Inflammatory macrophage treated with lipopolysaccharide for 4 hours (primary cell): ENCODE measurements at places on chromosomes 2 and 18.

DNA sequence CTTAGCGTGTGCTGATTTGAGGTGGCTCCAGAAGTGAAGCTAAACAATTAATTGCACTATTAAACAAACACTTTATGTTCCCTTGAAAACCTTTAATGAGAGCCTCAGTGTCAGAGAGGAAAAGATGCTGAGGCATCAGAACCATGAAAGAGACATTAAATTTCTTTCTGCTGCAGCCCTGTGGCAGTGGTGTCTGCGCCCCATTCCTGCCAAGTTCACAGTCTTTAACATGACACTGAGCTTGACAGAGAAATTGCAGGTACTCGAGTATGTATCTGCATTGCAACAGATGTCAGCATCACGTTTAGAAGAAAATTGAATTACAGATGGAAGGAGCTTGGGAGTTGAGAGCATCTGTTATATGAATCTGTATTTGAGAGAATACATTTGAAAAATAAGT lies 111.3 kb upstream of the CREB1 start:
- DNase-seq = no peak

DNA sequence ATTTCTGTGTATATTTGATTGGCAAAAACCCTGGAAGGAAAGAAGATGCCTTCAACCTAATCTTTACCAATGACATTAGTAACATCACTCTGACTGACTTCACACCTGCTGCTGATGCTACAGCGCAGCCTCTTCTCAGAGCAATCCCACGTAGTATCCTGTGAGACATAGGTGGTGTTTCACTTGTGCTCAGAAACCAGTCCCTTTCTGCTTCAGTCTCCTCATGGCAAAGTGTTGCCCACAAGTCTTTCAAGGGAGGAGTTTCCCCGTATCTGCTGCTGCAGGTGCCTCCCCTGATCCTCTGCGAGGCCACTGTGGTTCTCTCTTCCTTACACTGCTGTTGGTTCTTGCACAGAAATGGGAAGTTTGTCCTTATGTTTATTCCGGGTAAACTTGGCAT lies 433.2 kb upstream of the TNP1 start:
- no peak for DNase-seq

- DNase-seq = no peak
Observed at GRCh38 chr18:37188016-37188791, 359.3 kb downstream of the KIAA1328 start.

DNA sequence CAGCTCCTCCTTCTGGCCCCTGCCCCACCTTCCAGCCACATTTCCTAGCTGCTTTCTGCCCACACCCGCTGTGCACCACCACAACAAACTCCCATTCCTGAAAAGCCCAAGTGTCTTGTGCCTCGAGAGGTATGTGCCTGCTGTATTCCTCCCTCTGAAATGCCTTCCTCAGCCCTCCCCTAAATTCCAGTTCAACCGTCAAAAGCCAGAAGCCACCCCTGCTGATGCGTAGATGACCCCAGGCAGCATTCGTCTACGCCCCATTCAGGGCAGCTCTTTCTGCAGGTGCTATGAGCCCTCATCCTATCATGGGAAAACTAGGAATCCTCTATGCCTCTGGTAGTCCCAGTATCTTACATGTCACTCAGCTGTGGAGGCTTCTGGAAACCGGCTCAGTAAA lies 71.7 kb downstream of the DNMT3A start:
- no peak for DNase-seq

GRCh38 chr2:223267160-223267951 lies 215.4 kb downstream of the KCNE4 start:
- DNase-seq = no peak

DNA sequence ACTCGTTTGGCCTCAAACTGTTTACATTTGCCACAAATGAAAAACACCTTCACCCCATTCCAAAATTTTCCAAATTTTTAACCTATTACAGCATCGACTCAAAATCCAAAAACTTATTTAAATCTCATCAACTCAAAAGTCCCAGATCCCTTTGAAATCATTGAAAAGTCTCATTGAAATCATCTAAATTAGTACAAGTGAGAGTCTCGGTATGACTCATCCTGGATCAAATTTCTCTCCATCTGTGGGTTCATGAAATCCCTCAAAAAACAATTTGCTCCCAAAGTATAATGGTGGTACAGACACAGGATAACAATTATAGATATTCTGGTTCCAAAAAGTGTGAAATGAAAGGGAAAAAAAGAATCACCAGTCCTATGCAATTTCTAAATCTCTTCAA lies 65.1 kb downstream of the LRP1B start:
- DNase-seq = no peak

GRCh38 chr18:63236406-63236805 lies 83.2 kb downstream of the BCL2 start:
- peak; percentile 99 for DNase-seq

GRCh38 chr2:42170619-42171395 lies 1.7 kb downstream of the EML4 start:
- DNase-seq = no peak

DNA sequence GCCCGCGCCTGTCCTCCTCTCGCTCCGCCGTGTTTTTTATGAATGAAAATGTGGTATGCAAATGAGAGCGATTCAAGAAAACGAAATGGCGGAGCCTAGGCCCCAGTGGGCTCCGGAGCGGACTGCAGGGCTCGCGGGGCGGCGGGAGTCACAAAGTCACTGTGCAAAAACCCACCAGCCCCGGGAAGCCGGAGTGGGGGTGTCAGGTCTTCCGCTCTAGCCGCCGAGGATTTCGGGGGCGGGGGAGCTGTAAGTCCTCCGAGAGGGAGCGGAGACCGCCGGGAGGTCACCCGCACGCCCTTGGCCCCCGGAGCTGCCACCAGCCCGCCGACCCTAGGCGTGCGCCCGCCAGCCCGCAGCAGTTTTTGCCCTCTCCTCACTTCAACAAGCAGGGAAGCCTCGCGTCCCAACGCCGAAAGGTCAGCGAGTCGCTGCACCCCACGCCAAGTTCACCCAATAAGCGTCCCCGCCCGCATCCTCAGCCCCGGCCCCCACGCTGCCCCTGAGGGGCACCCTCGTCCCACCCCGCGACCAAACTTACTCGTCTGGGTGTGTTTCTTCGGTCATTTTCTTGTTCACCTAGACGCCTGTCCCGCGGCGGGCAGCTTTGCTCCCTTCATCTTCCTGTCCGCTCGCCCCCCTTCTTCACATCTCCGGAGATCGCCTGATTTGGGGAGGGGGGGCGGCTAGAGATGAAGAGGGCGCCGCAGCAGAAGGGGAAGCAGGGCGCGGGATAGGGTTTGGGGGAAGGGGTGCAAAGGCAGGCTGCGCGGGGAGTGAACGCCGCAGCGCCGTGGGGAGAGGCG lies 775 bp downstream of the SPRED2 start:
- DNase-seq = peak; percentile 37

DNA sequence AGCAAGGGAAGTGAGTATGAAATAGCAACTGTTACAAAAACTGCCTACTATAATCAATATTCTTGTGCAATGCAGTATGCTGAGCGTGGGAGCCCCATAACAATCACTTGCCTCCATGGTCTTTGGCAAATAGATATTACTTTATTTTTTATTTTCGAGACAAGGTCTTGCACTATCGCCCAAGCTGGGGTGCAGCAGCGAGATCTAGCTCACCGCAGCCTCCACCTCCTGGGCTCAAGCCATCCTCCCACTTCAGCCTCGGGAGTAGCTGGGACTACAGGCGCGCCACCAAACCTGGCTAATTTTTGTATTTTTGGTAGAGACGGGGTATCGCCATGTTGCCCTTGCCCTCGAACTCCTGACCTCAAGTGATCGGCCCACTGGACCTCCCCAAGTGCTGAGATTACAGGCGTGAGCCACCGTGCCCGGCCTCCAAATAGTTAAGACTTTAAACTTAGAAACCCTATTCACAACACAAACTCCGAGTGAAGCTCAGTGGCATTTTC lies 1.2 kb upstream of the CCNT2 start:
- no peak for DNase-seq

DNA sequence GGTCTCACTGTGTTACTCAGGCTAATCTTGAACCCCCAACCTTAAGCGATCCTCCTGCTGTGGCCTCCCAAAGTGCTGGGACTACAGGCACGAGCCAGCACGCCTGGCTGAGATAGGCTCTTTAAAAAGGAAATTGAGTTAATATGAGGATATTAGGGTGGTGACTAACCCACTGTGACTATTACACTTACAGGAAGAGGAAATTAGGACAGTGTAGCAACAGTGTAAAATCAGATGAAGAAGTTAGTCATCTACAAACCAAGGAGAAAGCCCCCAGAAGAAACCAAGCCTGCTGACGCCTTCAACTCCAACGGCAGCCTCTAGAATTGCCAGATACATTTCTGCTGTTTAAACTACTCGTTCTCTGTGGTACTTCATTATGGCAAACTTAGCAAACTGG lies 711.9 kb downstream of the SUCLG1 start:
- DNase-seq = no peak

DNA sequence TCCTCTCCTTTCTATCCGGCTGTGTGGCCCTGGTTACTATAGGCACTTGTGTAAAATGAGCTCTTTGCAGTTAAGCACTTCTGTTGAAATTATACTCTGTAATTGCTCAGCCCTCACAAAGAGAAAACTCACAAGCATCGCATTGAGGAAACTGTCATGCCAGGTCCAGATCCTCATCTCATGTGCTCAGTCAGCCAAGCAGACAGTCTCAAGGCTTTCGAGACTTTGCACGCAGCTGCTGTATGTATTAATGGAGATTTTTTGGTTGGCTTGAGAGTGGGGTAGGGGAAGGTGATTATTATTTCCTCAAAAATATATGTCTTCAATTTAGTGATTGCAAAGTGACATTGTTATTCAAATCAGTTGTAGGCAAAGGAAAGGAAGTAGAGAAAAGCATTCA lies 33.0 kb upstream of the PHLPP1 start:
- DNase-seq = no peak

DNA sequence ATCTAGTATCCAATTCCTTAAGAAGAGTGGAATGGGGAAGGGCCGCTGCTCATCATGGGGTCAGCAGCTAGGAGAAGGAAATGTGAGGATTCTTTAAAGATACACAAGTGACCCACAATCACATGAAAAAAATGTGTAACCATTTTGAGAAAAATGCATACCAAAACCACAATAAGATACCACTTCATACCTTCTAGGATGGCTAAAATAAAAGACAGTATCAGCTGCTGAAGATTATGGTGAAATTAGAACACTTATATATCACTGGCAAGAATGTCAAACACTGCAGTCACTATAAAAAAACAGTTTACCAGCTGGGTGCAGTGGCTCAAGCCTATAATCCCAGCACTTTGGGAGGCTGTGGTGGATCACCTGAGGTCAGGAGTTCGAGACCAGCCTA lies 67.9 kb downstream of the C2orf74 start:
- DNase-seq = no peak

GRCh38 chr18:13614641-13615288 lies 111.6 kb downstream of the FAM210A start:
- peak; percentile 67 for DNase-seq

DNA sequence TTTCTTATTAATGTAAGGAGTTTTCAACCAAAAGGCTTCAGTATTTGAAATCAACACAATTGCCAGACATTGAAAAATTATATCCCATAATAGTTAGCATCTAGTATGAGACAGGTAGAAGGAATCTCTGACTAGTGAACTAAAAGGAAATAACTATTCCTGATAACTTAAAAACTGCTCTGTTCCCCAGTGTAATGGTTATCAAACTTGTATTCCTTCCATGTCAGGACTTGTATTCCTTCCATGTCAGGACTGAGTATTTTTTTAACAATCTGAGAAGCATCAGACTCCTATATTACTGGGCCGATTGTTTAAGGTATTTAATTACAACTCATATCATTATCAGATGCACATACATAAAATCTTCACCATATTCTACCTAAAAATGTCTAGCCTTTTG lies 238.5 kb downstream of the HNMT start:
- no peak for DNase-seq

- DNase-seq = peak; percentile 82
Observed at GRCh38 chr2:143399631-143400069, 270.4 kb downstream of the ARHGAP15 start.

DNA sequence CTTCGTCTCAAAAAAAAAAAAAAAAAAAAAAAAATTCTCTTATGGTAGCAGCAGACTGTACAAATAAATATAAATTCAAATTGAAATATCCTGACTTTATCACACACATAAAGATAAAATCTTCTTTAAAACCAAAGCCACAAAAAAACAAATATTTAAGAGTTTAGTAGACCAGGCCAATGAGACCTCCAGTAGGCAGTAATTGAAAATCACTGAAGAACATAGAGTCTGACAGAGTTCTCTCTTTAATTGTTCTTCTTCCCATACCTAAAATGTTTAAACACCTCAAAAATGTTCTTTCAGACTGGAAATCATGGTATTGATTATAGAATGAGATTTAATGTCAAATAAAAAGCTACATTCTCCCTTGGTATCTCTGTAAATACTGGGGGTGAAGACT lies 20.8 kb downstream of the PRPF40A start:
- DNase-seq = no peak

DNA sequence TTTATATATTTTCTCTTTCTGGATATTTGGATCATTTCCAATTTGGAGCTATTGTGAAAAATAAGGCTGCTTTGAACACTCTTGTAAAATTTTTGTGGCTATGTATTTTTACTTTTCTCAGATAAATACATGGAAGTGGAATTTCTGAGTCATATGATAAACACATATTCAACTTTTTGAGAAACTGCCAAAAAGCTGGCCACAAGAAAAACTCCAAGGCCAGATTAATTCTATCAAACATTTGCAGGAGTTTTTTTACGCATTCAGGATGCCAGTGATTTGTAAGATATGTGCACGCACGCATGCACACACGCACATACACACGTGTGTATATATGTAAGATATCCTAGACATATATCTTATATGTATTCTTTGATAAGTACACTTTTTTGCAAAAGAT lies 477.5 kb upstream of the SPHKAP start:
- no peak for DNase-seq

GRCh38 chr2:233197022-233197421 lies 54.5 kb upstream of the ATG16L1 start:
- DNase-seq = no peak

DNA sequence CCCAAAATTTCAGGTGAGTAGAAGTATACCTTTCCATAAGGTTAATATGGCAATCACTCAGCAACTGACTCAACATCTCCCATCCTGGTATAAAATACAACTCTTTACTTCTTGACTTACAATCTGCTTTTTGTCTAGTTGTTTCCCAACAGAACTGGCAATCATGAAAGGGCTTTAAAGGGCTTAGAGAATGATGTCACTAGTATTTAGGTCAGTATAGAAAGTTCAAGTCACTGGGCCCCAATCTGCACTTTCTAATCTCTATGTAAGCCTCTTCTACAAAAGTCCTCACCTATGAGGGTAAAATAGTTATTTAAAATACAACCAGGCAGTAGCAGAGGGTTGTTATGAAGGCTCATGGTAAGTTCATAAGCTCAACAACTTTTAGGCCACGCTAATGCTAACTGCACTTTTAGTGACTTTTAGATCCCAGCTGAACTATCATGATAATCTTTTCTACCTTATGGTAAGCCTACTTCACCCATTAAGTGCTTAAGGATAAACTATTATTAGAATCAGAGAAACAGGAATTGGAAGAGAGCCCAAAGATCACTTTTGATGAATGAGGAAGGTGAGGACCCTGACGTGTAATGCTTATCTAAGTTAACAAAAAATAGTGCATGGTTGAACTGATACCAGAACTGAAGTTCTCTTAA lies 79.6 kb downstream of the GORASP2 start:
- DNase-seq = no peak
